Dorsolateral prefrontal cortex (tissue), 122 donors: ENCODE measurements at places on chromosomes 11 and 22. TPM values are rescaled to one million over a fixed set of nuclear protein-coding genes. Genes with fewer than 3 reads are reported as not detected.

The TRIM48 gene
- not detected for total RNA-seq

The SAA1 gene
- not detected for total RNA-seq

The MIAT gene
- 389 TPM for total RNA-seq

The YAP1 gene
- total RNA-seq: 35.5 TPM

The VWA5A gene
- total RNA-seq: 38.2 TPM

The IGSF9B gene
- total RNA-seq: 110 TPM
